Activated B cell treated with CpG ODN at 0.5 μM for 24 hours (primary cell): ENCODE measurements at places on chromosomes 7 and 10.

GRCh38 chr7:105602325-105603305, 21.3 kb upstream of the EFCAB10 start:
- no peak for DNase-seq

- no peak for DNase-seq
Observed at GRCh38 chr7:104862719-104863118, 151.3 kb upstream of the KMT2E start.

DNA sequence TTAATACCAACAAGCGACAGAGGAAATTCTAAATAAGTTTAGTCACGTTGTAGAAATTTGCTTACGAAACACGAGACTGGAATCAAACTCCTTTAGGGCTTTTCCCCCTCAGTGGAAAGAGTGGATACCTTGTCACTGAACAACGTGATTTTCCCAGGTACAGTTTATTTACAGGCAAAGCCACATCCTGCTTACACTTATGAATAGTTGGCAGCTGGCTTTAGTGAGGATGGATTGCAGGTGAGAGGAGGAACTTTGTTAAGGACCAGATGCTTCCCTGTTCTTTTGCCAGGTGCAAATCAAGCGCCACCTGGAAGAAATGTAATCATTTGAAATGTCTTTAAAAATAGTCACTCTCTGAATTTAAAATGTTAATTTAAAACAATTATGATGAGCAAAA, 282.4 kb downstream of the ADARB2 start:
- no peak for DNase-seq

DNA sequence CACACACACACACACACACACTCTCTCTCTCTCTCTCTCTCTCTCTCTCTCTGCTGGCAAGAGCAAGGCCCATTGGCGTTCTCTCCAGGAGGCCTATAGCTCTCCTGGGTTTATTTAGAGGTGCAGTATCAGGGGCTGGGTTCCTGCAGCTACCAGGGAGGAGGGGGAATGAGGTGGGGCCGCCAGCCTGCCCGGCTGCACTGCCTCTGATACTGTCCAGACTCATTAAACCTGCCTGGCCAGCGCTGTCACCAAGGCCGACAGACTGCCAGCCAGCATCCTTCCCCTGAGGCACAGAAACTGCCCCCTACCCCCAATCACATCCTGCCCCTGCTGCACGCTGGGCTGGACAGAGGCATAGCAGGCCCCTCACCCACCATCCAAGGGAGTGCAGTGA, 4.3 kb downstream of the PRRT4 start:
- no peak for DNase-seq

DNA sequence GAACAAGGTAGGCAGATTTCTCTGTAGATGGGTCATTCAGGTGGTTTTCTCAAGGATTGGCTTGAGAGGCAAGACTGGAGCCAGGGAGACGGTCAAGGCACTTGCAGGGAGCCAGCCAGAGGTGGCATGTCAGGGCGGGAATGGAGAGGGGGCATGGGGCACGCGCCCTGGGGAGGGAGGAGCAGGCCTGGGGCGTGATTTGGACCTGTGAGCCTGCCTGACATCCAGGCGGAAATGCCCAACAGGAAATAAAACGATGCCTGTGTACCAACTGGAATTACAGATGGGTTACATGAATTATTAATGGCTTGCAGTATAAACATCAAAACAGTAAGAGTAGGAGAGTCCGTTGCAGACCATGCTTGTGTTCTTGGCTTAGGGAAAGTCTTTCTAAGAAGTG, 8.6 kb upstream of the SUN1 start:
- DNase-seq, result no peak

GRCh38 chr7:18555968-18556367, 60.4 kb downstream of the HDAC9 start:
- no peak for DNase-seq

- no peak for DNase-seq
Observed at GRCh38 chr10:62639144-62639543, 165.4 kb upstream of the ADO start.

DNA sequence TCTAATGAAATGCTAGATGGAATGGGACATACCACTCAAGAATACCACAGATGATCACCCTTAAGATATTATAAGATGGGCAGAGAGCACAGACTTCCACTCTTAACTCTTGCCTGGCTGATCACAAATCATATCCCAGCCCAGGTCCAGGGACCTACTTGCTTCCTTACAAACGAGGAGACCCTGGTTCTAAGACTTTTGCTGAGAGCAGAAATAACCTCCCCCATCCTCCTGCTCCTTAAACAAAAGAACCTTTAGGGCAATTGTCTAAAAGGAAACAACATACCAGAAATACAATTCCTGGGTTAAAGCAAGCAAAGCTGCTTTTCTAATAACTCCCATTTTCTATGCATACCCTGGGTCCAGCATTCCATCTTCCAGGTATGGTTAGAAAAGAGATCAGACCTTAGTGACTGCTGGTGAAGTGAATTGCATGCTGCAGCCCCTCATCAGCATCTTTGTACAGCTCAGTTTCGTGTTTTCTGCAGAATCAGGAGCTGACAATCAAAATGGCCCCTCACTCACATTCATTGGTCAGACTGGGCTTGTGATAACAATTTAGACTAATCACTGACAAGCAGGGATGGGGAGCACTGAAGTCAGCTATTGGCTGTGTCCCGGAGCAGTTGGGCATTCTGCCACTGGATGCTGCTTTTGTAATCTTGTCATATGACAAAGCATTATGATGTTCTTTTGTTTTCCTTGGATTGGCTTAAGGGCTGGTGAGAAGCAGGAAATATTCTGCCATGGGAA, 14.6 kb downstream of the IFIT3 start:
- DNase-seq, result no peak

- DNase-seq, result no peak
Observed at GRCh38 chr10:1745780-1746456, 8.6 kb upstream of the ADARB2 start.

DNA sequence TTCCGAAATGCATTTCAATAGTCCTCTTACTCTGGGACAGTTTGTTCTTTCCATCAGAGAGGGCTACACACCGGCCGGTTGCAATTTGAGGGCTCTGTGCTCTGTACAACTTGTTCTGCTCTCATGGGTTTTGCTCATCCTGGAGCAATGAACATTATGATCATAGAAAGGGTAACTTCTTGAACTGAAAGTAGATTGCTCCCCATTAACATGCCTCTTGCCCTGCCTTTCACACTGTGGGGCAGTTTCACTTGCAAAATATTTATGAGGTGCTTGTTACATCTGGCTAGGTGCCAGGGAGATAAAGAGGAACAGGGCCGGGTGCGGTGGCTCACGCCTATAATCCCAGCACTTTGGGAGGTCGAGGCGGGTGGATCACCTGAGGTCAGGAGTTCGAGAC, 97.3 kb upstream of the MPP7 start:
- no peak for DNase-seq

DNA sequence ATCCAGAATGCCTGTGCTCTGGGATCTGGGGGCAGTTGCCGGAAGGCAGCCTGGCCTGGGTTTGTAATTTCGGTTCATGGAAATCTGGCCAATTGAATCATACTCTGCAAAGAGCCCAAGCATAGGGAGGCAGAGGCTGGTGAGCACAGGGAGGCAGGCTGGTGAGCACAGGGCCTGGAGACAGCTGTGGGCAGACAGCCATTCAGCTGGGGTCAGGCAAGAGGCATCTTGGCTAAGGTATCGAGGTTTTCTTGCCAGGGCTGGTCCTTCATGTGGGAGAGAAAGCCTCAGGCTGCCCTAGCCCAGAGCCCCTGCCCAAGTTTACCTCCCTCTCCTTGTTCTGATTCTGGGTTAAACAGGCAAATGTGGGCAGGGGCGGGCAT, 63.7 kb upstream of the BAIAP2L1 start:
- no peak for DNase-seq

GRCh38 chr10:17062955-17063484, 66.6 kb downstream of the CUBN start:
- DNase-seq, result no peak

GRCh38 chr7:150998341-150998740, 7.5 kb downstream of the NOS3 start:
- DNase-seq, result no peak

GRCh38 chr10:47405857-47406547, 21.9 kb upstream of the ZNF488 start:
- no peak for DNase-seq

DNA sequence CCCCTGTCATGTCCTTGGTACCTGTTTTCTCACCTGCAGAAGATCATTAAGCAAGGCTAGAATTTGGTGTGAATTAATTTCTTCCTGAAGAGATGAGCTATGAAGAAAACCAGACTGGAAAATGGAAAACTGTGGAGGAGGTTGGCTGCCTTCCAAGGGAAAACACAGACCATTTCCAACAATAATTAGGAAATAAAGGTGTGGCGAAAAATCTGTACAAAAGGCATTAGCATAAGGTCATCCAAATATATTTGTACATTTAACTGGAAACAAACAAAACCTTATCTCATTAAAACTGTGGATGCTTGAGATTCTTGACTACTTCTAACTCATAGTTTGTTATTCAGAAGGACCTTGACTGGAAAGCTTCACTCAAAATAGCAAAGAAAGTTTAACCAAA, 1.7 kb downstream of the STN1 start:
- no peak for DNase-seq

- DNase-seq, result no peak
Observed at GRCh38 chr7:15839416-15840100, 153.1 kb upstream of the MEOX2 start.

- no peak for DNase-seq
Observed at GRCh38 chr10:86317949-86318725, 48.5 kb downstream of the GRID1 start.

DNA sequence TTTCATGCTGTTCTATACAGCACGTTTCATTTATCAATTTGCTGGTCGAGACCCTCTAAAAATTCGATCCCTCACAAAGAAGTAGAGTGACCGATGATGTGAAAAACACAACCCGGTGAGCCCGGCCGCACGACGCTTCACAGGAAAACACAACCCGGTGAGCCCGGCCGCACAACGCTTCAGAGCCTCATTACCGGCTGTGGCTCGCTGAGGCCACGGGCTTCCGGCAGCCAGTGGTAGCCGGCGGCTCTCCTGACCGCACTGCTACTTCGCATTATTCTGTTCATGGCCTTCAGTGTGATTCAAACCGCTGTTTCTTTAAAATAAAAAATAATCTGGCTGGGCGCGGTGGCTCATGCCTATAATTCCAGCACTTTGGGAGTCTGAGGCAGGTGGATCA, 42.3 kb upstream of the RBM33 start:
- no peak for DNase-seq

DNA sequence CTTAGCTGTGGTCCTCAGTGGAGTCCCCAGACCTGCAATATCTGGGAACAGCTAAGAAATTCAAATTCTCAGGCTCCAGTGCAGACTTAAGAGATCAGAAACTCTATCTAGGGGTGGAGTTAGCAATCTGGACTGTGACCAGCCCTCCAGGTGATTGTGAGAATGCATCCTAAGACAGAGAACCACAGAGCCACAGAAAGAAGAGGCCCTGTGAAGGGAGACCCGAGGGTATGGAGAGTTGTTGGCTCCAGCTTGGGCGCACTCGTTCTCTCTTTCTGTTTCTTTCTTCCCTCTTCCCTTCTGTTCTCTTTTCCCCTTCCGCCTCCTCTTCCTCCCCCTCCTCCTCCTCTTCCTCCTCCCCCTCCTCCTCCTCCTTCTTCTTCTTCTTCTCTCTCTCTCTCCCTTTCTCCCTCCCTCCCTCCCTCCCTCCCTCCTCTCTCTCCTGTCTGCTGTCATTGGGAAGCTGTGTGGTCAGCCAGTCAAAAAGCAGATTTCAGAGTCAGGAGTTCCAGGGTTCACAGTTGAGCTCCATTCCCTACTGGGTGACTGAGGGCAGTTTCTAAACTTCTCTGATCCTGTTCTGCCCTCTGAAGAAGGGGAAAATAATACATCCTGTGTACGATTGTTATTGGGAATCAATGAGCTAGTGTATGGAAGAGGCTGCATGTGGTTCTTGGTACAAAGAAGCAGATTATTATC, 62.1 kb upstream of the STEAP1B start:
- DNase-seq, result no peak

- DNase-seq, result no peak
Observed at GRCh38 chr7:40133561-40134427, 628 bp downstream of the MPLKIP start.

GRCh38 chr10:70260259-70260658, 23.5 kb downstream of the NPFFR1 start:
- no peak for DNase-seq

DNA sequence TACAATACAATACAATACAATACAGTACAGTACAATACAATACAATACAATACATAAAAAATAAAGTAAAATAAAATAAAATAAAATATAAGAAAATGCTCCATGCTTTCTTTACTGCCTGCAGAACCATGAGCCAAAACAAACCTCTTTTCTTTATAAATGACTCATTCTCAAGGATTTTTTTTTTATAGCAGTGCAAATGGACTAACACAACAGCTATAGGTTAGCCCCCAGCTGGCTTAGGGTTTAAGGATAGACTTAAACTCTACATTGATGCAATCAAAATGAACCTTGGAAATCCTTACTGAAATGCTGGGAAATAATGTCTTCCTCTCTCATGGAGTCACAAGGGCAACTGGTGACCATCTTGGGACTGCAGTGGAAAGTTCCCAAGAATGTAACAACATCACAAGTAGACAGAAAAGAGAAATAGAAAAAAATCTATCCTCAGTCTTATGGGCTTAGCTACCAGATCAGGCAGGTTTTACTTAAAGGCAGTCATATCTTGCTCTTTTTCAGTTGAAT, 348.9 kb downstream of the ARL4A start:
- no peak for DNase-seq

DNA sequence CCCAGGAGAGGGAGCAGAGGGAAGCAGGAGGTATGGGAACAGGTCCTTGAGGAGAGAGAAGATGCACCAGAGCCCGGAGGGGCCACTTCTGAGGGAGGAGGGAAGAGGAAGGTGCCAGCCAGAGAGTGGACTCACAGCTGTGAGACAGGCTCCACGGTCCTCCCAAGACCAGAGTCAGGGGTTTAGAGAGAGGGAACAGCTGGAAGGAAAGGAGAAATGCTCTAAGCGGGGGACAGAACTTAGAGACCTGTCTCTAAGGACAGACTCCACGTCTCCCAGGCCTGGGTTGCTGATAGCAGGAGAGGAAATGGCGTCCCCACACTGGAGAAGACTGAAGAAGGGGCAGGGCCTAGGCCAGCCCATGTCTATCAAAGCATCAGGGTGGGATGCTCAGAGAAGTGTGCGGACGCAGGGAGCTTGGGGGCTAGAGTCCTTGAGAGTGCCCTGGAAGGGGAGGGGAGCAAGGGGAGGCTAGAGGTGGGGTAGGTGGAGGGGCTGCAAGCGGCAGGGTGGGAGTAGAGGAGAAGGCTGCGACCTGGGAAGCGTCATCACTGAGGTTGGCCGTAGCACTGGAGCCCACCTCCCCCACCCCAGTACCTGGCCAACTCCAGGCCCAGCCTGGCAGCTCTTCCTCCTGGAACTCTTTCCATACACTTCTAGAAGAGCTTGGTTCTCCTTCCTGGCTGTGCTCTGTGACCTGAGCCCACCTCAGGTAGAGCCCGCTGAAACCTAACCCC, 25.6 kb upstream of the GRID1 start:
- no peak for DNase-seq

DNA sequence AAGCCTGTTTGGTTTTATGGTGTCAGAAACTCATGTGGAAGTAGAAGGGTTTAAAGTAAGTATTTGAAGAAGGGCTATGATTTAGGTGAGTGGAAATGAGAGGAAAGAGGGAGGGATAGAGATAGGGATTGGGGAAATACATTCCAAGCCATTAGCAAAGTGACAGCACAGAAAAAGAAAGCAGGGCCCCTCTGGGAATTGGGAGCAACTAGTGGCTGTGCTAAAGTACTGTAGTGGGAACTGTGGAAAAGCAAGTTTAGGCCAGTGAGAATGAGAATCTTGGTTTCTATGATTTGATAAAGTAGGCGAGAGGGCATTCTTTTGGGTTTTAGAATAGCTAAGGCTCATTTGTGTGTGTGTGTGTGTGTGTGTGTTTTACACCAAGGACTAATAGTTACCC, 5.0 kb downstream of the PRKG1 start:
- no peak for DNase-seq
